SHP77 (cell line): ENCODE measurements at places on chromosomes 7 and 10.

DNA sequence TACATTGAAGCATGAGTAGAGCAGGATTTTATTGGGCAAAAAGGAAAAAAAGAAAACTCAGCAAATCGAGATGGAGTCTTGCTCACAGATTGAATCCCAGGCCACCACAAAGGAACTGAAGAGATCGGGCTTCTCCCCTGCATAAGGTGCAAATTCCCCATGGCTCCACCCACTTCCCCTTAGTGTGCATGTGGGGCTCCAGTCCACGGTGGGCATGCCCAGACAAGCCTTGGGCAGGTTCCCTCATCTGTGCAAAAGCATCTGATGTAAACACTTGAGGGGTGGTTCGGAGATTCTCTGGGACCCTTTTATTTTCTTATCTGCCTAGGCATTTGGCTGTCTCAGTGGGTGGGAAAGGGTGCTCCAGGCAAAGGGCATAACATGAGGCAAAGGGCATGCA is 150.7 kb downstream of the CFTR start:
- DNase-seq = no peak

DNA sequence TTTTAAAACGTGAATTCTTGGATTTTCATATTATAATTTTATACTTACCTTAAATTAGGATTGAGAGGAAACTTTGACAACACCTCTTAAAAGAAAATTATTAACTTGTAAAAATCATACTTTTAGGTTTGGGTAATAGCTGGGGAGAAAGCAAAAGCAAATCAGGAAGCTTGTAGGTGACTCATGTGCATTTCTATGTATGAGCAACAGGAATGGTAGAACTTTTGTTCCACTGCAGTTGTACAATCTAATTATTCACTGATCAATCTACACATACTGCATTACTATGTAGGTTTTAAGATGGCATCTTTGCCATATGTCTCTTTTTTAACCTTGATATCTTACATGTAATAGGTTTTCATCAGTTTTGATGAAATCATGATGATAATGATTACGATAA is 223.2 kb downstream of the PRKG1 start:
- no peak for DNase-seq

DNA sequence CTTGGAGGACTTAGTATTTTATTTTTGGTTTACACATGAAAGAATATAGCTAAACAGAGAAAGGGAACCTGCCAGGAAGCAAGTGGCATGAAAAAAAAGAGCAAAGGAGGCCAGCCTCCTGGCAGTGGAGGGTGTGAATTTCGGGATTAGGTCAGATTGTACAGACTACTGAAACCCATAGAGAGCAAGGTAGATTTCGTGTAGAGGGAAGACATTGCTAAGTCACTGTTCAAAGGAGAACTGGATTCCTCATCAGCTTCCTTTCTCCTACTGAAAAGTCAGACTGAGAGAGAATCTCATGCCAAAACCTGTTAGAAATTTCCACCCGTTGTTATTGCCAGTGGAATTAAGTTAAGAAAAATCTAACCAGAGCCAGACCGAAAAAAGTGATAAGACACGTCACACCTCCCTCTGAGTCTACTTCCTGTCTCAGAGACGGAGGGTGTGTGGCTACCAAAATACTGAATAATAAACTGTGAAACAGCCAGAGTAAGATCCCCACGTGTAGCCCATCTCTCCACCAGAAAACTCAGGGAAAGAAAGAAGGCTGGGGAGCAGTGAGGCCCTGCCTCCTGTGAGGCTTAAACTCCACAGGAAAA is 118.8 kb downstream of the SKIDA1 start:
- no peak for DNase-seq

DNA sequence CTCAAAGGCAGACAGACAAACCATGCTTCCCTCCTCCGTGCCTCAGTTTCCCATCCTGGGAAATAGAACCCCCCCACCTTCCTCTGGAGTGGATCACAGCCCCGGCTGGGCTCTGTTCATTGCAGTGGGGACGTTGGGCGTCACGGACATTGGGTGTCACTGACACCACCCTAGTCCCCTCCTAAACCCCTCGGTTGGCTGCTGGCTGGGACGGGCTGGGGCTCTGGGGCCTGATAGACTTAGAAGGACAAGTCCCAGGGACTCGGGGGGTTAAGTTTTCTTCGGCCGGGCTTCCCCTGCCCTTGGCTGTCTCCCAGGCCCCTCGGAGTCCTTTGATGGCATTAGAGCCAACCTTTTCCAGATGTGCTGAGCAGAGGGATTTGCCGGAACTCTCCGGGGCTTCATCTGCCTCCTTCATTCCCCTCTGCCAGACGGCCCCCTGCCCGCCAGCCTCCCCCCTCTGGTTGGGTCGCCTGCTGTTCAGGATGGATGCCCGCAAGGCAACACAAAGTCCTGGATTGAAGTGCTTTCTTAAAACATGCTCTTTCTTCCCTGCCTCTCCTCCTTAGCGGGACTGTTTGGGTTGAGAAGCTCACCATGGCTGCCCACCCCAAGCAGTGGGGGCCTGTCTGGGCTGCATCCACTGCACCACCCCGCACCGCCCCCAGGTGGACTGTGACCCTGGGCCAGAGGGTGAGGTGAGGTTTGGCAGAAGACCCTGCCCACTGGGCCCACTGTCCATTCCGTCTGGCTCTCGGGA is 73.0 kb downstream of the COL26A1 start:
- DNase-seq = no peak

DNA sequence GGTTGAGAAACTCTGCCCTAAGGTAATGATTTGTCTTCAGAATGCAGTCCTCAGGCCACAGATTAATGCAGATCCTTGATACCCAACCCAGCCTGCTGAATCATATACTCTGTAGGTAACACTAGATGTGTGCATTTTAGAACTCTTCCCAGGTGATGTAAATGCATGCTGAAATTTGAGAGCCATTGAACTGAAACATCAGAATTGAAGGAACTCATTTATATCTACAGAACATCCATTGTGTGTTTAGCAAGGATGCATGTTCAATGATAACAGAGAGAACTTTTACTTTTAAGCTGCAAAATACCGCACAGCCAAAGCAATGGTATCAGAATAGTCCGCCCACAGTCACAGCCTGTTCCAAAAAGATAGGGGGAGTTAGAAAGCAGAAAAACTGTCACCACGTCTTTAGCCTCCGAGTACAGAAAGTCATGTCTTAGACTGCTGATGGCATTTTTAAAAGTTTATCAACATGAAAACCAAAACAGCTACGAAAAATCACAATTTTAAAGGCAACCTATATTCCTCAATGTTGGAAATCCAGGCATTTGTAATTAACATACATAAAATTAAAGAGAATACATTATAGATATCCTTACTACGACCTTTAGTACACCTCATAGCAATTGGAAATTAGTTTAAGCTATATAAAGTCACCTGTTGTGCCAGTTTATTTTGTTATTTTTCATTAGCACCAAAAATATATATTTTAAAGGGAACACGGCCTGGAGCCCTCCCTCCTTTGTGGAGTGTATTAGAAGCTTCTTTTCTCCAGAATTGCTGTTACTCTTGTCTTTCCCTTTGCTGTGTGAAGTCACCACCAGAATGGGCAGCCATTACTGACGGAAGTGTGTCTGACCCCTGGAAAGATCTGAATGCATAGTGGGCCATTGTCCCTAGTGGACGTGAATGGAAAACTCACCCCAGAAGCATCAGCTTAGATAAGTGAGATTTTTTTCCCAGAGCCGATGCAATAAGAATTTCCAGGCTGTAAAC is 65.8 kb upstream of the PRKAR2B start:
- no peak for DNase-seq

DNA sequence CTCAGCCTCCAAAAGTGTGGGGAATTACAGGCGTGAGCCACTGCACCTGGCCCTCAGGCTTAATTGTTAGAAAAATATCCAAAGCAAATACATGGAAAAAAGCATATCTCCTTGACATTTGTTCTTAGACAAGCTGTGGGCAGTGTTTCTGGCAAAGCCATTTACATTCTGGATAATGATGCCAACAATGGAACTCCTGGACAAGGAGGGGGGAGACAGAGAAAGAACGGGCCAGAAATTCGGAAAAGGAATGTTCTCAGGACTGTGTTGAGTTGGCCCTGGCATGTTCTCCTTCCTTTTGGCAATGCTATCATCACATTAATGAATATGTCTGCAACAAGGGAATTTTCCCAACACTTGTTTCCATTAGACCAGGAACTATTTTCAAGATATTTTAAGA is 88.7 kb downstream of the UBE2H start:
- peak; percentile 29 for DNase-seq

GRCh38 chr7:68691261-68692216 is 906.7 kb upstream of the AUTS2 start:
- DNase-seq = no peak

- no peak for DNase-seq
These were observed 674 bp upstream of the OSBPL3 start for GRCh38 chr7:24980534-24981170.
